Fibroblast of lung (primary cell): ENCODE measurements at places on chromosomes 1 and 21. TPM values are rescaled to one million over a fixed set of nuclear protein-coding genes. Genes with fewer than 3 reads are reported as not detected.

Gene NBPF19
- total RNA-seq, result 11.0 and 23.0 TPM in 2 replicates

Gene CFAP45
- 0.51 and 1.5 TPM in 2 replicates for total RNA-seq

Gene SELL
- total RNA-seq, result under 0.01 and 0.17 TPM in 2 replicates

Gene NLRP3
- under 0.01 TPM in 1 of 2 replicates, not detected in the other for total RNA-seq

Gene TEKT2
- 0.26 and 0.50 TPM in 2 replicates for total RNA-seq

Gene MTARC2
- total RNA-seq, result 9.0 and 12.6 TPM in 2 replicates

Gene LRRN2
- total RNA-seq, result 0.26 TPM in 1 of 2 replicates, not detected in the other

Gene ARHGAP30
- total RNA-seq, result not detected in 2 replicates

Gene KRTAP19-4
- total RNA-seq, result not detected in 2 replicates

Gene UBL4B
- total RNA-seq, result under 0.01 TPM in 1 of 2 replicates, not detected in the other

Gene ST6GALNAC3
- total RNA-seq, result 0.51 and 0.66 TPM in 2 replicates

Gene SYT14
- 0.26 and 0.99 TPM in 2 replicates for total RNA-seq

Gene ANKRD45
- 1.3 and 1.7 TPM in 2 replicates for total RNA-seq

Gene TDRD5
- not detected in 2 replicates for total RNA-seq

Gene CD1E
- not detected in 2 replicates for total RNA-seq

Gene GFI1
- total RNA-seq, result under 0.01 TPM in 1 of 2 replicates, not detected in the other
